ENCODE measurements at places on chromosomes 6 and 20. TPM values are rescaled to one million over a fixed set of nuclear protein-coding genes. Genes with fewer than 3 reads are reported as not detected.

GRCh38 chr6:145836772-145837171 is 22.2 kb upstream of the FBXO30 start:
- no peak for DNase-seq

DNA sequence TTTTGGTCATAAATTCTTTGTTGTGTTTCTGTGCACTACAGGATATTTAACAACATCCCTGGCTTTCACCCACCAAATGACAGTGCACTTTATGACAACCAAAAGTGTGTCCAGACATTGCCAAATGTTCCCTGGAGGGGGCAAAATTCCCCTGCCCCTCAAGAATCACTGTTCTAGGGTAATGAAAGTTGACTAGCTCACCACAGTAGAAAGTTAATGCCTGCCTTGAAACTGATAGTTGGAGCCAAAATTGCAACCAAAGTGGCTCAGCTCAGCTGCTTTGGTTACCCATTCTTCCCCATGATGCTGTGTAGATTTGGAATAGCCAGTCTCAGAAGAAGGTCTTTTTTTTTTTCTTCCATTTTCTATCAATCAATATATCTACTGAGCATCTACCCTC is 150.6 kb downstream of the RALGAPA2 start:
- no peak for DNase-seq

DNA sequence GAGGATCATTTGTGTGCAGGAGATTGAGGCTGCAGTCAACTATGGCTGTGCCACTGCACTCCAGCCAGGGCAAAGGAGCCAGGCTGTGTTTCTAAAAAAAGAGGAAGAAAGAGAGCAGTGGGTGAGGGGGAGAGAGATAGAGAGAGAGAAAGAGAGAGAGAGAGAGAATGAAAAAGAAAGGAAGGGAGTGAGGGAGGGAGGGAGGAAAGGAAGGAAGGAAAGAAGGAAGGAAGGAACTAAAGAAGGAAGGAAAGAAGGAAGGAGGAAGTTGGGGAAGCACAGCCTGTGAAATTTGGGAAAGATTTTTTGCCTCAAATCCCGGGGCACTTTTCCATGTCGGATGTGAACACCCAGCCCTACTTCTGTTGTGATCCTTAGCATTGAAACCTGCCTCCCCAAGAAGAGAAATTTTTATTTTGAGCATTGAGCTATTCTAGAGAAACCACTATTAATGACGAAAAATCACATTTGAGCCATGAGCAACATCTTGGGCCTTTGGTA is 57.8 kb downstream of the FOXA2 start:
- no peak for DNase-seq

GRCh38 chr6:149701714-149702113 is 16.2 kb downstream of the LATS1 start:
- no peak for DNase-seq

DNA sequence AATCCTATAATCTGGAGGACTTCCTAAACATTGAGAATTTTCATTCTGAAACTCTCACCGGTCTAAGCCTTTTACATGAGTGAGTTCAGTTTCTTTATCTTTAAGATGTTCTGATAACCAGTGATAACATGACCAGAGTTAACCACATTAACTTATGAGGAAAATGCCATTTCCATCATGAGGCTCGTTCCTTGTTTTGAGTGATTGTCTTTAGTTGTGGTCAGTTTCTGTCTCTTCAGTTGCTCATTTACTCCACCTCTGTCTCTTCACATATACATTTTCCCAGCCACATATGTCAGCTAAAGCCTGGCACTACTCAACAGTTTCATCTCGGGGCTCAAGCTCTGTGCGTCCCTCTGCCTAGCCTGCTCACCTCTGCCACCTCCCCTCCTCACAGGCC is 70.4 kb downstream of the JAG1 start:
- no peak for DNase-seq

GRCh38 chr6:168028181-168028580 is 30.7 kb downstream of the KIF25 start:
- no peak for DNase-seq

PSORS1C2 gene
- total RNA-seq = not detected

ESR1 gene
- 0.15 TPM for total RNA-seq

DNA sequence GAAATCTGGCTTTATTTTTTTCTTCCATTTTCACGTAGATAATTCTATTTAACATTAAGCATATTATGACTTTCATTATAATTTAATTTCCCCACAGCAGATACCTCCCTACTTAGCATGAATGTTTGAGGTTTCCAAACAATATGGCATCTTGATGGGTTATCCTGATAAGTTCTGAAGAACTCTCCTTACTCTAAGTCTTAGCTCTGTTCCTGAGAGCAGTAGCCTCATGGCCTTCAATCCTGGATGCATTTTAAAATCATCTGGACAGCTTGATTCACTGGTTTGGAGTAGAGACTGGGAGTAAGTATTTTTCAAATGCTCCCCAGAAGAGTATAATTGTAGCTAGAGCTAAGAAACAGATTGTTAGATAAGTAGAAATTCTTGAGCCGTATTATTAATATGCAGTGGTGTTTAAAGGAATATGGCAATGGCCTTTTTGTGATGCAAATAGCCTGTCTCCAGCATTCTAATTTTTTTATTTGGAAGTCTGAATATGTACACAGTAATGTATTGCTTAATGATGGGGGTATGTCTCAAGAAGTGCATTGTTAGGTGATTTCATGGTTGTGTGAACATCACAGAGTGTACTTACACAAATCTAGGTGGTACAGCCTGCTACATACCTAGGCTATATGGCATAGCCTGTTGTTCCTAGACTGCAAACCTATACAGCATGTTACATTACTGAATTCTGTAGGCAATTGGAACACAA is 110.5 kb upstream of the EEF1E1 start:
- DNase-seq = no peak

GRCh38 chr20:38630727-38631126 is 29.1 kb downstream of the ARHGAP40 start:
- DNase-seq = no peak

BRD2 gene
- 373 TPM for total RNA-seq

WFDC12 gene
- not detected for total RNA-seq

GRCh38 chr6:159304641-159305040 is 135.4 kb downstream of the FNDC1 start:
- no peak for DNase-seq

COL20A1 gene
- not detected for total RNA-seq

DNA sequence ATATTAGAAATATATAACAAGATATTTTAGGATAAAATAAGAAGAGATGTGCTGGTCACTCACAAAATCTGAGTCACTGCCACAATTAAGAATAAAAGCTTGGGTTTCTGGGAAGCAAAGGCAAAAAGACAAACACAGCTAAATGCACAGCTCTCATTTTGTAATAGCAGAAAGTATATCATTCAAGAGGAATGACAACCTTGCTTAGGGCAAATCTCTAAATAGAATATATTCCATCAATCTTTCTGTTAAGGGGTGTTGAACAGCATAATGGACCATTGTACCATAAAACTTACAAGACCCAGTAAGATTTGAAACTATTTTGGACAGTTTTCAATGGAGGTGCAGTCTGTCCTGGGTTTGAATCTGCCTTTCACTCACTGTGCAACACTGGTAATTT is 464.9 kb upstream of the SOX4 start:
- no peak for DNase-seq

DNA sequence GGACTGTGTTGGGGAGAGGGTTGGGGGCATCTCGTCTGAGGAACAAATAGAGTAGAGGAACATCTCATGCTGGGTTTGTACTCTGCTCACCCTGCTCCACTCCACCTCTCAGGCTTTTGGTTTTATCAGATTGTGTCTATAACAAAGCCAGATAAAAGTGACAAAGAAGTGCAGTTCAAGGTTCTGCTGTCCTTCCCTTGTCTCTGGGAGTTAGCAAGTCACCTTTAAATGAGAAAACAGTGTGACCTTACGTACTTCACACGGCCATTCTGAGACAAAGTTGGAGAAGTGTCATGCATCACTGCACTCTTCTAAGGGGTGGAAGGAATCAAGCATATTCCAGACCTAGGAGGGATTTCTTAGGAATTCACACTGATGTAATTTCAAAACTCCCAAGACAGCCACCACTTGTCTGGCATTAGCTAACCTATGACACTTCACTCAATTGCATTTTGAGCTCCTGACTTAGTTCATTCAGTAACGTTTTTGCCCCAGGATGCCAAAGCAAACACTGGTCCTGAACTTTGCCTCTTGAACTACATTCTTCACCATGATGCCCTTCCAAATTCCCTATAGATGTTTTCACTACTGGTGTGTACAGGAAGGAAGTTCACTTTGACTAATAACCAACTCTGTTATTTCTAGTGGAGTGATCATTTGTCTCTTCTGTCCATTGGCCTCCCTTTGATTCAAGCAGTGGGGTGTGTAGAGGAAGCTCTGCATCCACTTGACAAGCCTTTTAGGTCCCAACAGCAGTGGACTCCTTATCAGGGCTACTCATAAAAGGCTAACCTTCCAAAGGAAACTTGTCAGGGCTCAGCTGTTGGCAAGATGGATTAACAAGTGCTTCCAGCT is 647.6 kb upstream of the FLRT3 start:
- DNase-seq = no peak

SIRPG gene
- total RNA-seq = 11.7 TPM

DNA sequence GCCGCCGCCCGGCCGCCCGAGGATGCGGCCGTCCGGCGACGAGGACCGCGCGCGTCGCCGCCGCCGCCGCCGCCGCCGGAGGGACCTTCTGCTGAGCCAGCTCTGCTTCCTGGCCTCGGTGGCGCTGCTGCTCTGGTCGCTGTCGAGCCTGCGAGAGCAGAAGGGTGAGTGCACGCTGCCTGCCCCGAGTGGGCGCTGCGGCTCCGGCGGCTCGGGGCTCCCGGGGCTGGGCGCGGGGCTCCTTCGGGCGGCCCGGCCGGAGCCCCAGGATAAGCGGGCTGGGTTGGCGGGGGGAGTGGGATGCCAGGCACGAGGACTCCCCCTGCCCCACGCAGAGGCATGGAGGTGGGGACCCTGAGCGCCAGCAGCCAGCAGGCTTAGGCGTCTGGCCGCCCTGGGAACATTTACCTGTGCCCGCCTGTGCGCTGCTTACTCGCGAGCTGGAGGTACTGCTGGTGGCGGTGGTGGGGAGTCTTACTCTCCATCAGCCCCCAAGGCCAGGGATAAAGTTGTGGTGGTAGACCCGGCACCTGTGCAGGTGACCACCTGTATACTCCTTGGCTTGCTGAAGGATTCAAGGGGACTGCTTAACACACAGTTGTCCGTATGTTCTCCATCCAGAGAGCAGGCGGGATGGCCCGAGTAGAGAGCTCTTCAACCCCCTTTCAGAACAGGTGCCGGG is 520 bp downstream of the SLC24A3 start:
- no peak for DNase-seq

- no peak for DNase-seq
Measured at GRCh38 chr6:122621638-122622037, 11.4 kb downstream of the PKIB start.

DNA sequence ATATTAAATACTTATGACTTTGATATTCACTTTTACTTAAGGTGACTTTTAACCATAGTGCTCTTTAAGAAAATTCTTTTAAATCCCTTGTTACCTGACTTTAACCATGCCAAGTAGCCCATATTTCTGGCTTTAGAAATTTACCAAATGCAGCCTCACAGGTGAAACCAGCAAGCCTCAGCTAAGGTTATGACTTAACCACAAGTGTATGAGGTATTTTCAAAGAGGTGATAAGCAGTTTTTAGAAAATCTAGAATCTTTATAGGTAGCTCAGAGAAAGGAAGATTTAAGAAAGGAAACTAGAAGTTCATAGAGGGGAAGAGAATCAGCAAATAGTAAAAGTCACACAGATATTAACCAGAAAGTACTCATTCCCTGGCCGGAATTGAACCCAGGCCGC is 661.9 kb upstream of the GJE1 start:
- no peak for DNase-seq

- no peak for DNase-seq
Measured at GRCh38 chr6:20334962-20335361, 66.7 kb upstream of the E2F3 start.

RBM24 gene
- not detected for total RNA-seq

DNA sequence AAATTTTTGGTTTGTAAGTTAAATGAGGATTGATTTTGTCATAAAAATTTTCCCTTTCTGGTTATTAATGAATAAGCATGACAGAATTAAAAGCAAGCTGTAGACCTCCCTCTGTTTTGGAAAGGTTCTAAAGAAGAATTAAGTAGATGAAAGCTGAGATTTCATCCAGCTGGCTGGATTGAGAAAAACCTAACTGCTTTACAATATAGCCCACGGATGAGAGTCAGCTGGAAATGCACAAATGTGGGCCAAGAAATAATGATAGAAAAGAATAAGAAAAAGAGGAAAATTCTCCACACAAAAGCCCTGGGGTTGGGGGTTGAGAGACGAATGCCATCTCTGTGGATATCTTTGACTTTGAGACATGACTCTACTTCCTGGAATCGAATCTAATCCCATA is 631.6 kb downstream of the HDGFL1 start:
- DNase-seq = no peak

GRCh38 chr6:34472425-34472824 is 6.5 kb downstream of the PACSIN1 start:
- no peak for DNase-seq

- no peak for DNase-seq
Measured at GRCh38 chr6:168557512-168557911, 116.5 kb downstream of the SMOC2 start.

- no peak for DNase-seq
Measured at GRCh38 chr6:35370124-35370741, 27.9 kb downstream of the PPARD start.

ETV7 gene
- 0.78 TPM for total RNA-seq

DNA sequence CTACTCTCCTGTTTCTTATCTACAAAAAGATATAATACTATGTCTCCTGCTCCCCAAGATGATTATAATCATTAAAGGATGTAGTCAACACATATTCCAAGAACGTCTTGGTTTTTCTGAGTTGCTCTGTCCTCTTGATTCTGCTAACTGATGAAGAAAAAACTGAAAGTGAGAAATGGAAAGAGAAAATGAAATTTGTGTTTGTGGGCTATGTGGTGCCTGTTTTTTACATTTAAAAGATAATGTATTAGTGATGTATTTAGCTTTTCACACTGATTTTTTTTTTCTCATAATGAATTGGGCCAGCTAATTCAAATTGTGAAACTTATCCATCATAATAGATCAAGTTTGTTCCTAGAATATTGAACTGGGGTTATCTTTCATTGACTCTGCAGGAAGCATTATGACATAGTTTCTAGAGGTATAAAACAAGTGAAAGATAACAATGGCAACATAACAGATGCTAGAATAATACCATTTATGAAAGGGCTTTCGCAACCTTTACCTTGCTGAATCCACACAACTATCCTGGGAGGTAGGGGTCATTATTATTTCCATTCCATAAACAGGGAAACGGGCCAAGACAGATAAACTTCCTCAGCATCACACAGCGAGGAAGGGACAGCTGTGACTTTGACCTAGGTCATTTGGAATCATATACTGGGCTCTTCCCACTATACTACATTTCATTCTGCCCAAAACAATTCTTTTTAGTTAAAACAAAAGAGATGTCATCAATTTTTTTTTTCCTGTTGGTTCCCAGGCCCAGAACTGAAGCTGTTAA is 336.7 kb downstream of the GJA1 start:
- no peak for DNase-seq

GRCh38 chr6:143097224-143097795 is 36.6 kb downstream of the AIG1 start:
- no peak for DNase-seq

GRCh38 chr6:18550119-18550518 is 163.0 kb downstream of the RNF144B start:
- DNase-seq = no peak

RUNX2 gene
- 25.3 TPM for total RNA-seq
